Melanocyte of skin (primary cell): ENCODE measurements at places on chromosomes 5 and 9. TPM values are rescaled to one million over a fixed set of nuclear protein-coding genes. Genes with fewer than 3 reads are reported as not detected.

Gene FOXD1
- total RNA-seq: 0.36 TPM in 1 of 2 replicates, not detected in the other

Gene JAKMIP2
- 0.34 and 3.3 TPM in 2 replicates for total RNA-seq

Gene HTR1A
- not detected in 2 replicates for total RNA-seq

Gene PCDHA5
- total RNA-seq: under 0.01 TPM in 1 of 2 replicates, not detected in the other

Gene PALM2AKAP2
- total RNA-seq: 1.0 and 3.3 TPM in 2 replicates

Gene HRCT1
- total RNA-seq: 0.33 TPM in 1 of 2 replicates, not detected in the other
